ENCODE measurements at places on chromosomes 7 and 10. TPM values are rescaled to one million over a fixed set of nuclear protein-coding genes. Genes with fewer than 3 reads are reported as not detected.

Gene HMX3
- total RNA-seq = 0.21 TPM

Gene MOGAT3
- total RNA-seq = not detected

Gene WNT2
- total RNA-seq = not detected

Gene MBL2
- not detected for total RNA-seq

Gene OR13A1
- total RNA-seq = not detected

Gene TACR2
- 0.31 TPM for total RNA-seq

Gene FAM25C
- total RNA-seq = not detected

Gene SAMD9
- total RNA-seq = 4.1 TPM

Gene ZNF804B
- not detected for total RNA-seq

Gene CRYGN
- total RNA-seq = 0.24 TPM

Gene SCIN
- total RNA-seq = 1.3 TPM

Gene OR9A2
- total RNA-seq = not detected

Gene HABP2
- total RNA-seq = not detected

Gene OPN4
- total RNA-seq = 0.12 TPM

Gene NET1
- 36.4 TPM for total RNA-seq

GRCh38 chr7:78350926-78351325, 552.4 kb downstream of the PHTF2 start:
- DNase-seq = no peak

DNA sequence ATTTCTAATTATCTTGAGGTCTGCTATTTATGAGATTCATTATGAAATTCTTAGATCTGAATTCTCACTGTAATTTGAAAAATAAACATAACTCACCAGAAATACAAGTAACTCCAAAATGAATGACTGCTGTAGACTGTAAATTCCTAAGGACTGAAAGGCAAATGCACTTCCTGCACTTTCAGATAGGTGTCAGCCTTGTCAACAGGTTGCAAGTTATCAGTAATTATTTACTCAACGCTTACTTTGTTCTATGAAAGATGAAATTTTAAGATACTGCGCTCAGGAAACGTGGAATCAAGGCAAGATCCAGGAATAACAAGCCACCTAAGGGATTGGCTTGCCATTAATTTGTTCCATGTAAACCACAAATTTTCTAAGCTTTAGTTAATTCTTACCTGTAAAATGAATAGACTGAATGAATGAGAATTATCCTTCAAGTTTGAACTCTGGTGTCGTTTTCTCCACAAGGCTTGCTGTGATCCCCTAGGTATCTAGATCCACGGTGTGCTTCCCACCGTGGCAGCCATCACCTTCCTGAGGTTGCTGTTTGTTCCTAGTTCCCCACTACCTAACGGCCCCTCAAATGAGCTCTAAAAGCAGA, 12.6 kb downstream of the DHX32 start:
- no peak for DNase-seq

DNA sequence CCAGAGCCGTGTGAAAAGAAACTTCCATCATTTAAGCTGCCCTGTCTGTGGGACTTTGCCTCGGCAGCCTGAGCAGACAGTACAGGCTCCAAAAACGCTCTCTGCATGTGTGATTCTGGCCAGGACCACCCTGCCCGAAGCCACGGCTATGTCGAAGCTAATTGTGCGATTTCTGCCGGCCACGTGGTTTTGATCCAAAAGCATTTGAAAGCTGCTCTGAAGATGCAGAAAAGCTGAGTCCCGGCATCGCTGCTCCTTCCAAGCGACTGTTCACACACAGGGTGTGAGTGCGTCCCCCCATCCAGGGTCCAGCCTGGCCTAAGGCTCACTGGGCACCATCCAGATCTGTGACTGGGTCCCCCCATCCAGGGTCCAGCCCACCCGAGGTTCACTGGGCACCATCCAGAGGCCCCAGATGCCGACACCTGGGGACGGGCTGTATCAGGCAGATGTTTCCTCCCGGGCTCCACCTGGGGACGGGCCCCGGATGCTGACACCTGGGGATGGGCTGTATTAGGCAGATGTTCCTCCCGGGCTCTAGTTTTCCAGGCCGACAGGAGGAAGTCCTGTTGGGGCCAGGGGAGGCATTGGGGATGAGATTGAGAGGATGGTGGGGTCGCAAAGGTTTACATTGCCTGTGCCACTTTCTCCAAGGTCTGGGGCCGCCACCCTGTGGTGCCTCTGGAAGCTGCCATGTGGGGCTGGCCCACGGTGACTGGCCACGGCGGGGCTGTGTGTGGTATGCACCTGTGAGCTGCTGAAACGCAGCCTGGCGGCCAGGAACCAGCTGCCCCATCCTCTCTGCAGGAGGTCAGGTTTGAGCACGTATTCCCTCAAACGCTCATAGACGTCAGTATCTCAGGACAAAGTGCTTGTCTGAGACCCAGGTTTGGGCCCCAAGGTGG, 527.4 kb downstream of the DNAJB6 start:
- no peak for DNase-seq

GRCh38 chr7:37633048-37633447, 50.5 kb upstream of the GPR141 start:
- no peak for DNase-seq

GRCh38 chr10:85961073-85961472, 405.5 kb downstream of the GRID1 start:
- no peak for DNase-seq

GRCh38 chr7:47787249-47788069, 160.8 kb downstream of the PKD1L1 start:
- no peak for DNase-seq

- DNase-seq = no peak
Measured at GRCh38 chr7:107694386-107694785, 33.8 kb downstream of the SLC26A4 start.

GRCh38 chr10:72098301-72098835, 10.0 kb upstream of the SPOCK2 start:
- DNase-seq = no peak

GRCh38 chr10:106396192-106396591, 768.3 kb downstream of the SORCS1 start:
- no peak for DNase-seq

DNA sequence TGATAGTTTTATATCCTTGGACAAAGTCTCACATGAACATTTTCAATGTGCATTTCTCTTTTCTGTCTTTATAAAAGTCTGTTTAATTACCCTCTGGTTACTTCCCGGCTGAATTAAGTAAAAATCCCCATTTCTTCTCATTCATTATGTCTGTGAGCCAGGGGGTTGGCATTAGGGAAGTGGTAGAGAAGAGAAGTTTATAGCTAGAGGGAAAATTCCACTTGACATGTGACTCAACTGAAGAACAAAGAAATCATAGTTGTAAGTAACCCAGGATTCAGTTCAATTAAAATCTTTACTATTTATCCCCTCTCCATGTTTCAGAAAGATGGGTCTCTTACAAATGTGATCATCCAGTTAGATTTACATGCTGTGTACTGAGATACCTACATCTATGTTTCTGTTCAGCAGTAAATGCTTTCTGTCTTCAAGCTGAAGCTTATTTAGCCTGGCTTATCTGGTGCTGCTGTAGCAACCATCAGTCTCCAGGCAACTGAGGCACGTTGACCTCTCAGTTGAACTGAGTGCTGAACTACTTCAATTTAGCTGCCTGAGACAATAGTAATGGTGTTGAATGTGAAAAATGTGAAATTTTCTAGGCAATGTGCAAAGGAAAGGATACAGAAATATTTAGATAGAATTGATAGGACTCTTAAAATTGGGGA, 181.6 kb downstream of the MLLT10 start:
- DNase-seq = no peak

- DNase-seq = no peak
Measured at GRCh38 chr10:94206176-94206575, 156.6 kb downstream of the NOC3L start.

GRCh38 chr7:144729226-144729625, 106.6 kb downstream of the TPK1 start:
- no peak for DNase-seq

DNA sequence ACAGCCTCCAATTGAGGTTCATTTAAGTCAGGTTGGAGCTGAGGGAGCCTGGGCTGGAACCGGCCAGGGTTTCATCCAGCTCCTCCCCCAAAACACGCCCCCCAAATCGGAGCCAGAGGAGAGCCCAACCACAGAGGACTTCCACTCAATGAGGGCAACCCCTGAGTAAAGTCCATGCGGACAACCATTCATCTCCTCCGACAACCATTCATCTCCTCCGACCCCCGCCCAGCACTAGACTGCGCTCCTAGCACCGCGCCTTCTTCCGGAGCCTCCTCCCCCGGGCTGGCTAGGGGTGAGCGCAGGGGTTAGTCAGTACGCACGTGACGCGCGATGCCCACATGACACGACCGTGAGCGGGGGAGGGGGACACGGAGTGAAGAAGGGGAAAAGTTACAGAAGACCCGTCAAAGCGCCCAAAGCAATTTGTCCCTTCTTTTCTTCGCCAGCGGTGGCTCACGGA, 1.4 kb downstream of the MAGI2 start:
- DNase-seq = peak; percentile 87

DNA sequence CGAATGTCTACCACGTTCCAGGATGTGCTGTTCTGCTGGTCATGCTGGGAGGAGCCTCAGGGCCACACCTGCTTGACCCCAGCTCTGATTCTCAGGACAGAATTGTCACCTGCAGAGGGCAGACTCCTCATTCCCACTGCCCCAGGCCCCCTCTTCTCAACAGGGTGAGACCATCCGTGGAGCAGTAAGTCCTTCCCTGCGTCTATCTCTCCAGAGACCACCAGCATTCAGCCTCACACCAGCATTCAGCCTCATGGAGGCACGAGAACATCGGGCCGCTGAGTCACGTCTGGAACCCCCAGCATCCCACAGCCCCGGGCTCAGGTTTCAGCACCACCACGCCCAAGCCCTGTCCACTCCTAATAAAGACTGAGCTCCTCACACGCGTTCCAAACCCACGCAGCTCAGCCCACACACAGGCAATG, 273.4 kb downstream of the DIP2C start:
- DNase-seq = no peak

DNA sequence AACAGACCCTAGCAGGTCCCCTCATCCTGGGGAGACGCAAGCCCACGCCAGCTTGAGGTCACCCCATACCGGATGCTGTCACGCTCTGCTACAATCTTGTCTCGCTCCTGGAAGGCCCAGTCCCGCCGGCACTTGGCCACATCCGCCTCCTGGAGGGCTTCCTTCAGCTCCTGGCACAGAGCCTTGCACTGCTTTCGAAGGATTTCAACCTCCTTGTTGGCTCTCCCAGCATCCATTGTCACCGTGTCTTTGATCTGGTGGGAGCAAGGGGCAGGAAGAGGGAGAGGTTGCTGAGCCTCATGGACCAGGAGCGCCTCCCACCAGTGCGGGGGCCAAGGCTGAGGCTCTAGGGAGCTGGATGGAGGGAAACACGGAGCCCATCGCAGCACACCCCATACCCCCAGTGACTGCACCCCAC, 90.9 kb downstream of the DLG5 start:
- DNase-seq = peak; percentile 62

GRCh38 chr10:44396671-44397191, 11.8 kb upstream of the CXCL12 start:
- no peak for DNase-seq

- DNase-seq = no peak
Measured at GRCh38 chr10:59674215-59674836, 35.3 kb downstream of the SLC16A9 start.

GRCh38 chr7:113179313-113179712, 61.0 kb upstream of the SMIM30 start:
- DNase-seq = no peak

DNA sequence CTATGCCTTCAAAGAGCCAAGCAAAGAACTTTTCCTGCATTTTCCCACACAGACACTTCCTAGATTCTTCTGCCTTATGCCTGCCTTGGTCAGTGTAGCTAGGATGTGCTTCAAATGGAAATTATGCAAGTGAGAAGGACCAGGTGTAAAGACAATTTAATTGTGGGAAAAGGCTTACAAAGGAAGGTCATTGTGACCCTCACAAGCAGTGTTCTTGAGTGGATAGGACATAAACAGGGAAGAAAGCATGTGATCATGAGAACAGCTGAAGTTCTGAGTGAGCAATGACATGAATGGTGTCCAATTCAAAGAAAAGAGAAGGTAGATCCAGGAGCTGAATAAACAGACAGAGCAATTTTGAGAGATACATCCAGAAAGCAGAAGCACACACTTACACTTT, 1.3 kb upstream of the PIP start:
- no peak for DNase-seq

- no peak for DNase-seq
Measured at GRCh38 chr7:34036972-34037792, 131.8 kb downstream of the BMPER start.

Measured in left cardiac atrium (tissue), 4 donors.